ENCODE measurements at places on chromosomes 11 and 22. TPM values are rescaled to one million over a fixed set of nuclear protein-coding genes. Genes with fewer than 3 reads are reported as not detected.

Gene TRIM29
- not detected for total RNA-seq

Gene MAJIN
- total RNA-seq, result not detected

Gene POLDIP3
- total RNA-seq, result 30.4 TPM

Gene CASP4
- 166 TPM for total RNA-seq

Gene MFRP
- not detected for total RNA-seq

Gene BARX2
- total RNA-seq, result not detected

Gene OR10W1
- not detected for total RNA-seq

Gene LRRC4C
- total RNA-seq, result 0.40 TPM

Gene GRAP2
- total RNA-seq, result not detected

Gene TMEM179B
- 24.4 TPM for total RNA-seq

Gene SNX32
- total RNA-seq, result 0.37 TPM

Gene PRG3
- not detected for total RNA-seq

Gene CCDC188
- 3.5 TPM for total RNA-seq

Gene KLHL35
- 4.5 TPM for total RNA-seq

Gene COMT
- 209 TPM for total RNA-seq

Gene IFITM10
- total RNA-seq, result 7.7 TPM

Gene SYT7
- total RNA-seq, result 8.9 TPM

Gene FOLR1
- total RNA-seq, result not detected

Gene C11orf42
- total RNA-seq, result not detected

Gene RASSF10
- total RNA-seq, result not detected

Gene SERGEF
- 37.9 TPM for total RNA-seq

Gene KRTAP5-11
- not detected for total RNA-seq

Gene GPHA2
- total RNA-seq, result not detected

Gene SCN4B
- total RNA-seq, result not detected
